ENCODE measurements at places on chromosomes 1 and 21.

- DNase-seq: no peak
These were observed 29.2 kb downstream of the DNASE2B start for GRCh38 chr1:84427250-84428188.

- DNase-seq: no peak
These were observed 805.8 kb downstream of the USP25 start for GRCh38 chr21:16535626-16536025.

- DNase-seq: no peak
These were observed 19.1 kb downstream of the NME7 start for GRCh38 chr1:169348383-169349036.

- DNase-seq: no peak
These were observed 141.7 kb downstream of the EIF4G3 start for GRCh38 chr1:21034725-21035628.

GRCh38 chr1:78410643-78411042, 80.1 kb upstream of the PTGFR start:
- no peak for DNase-seq

GRCh38 chr1:48450505-48450904, 21.5 kb downstream of the SPATA6 start:
- DNase-seq: no peak

DNA sequence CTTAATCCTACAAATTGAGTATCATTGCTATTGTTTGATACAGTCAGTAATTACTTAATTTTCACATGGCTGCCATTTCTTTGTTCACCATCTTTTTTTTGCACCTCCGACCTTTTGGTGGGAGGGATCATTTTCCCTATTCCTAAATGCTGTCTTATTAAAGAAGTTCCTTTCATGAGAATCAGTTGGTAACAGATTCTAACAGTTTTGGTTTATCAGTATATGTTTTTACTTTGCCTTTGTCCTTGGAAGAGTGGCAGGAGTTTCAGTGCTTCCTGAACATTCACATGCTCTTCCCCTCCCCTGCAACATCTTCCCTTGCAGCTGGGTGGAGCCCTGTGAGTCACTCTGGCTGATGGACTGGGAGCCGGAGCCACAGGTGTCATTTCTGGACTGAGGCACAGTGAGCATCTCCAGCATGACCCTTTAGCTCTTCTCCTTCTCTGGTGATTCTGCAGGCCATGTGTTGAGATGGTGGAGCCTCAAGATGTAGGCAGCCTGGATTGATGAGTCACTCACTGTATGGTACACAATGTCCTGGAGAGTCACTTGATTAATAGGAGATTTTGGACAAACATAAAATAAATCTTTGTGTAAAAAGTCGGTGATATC, 217.7 kb downstream of the URB2 start:
- no peak for DNase-seq

- no peak for DNase-seq
These were observed 1.4 kb upstream of the IPO9 start for GRCh38 chr1:201827321-201828216.

DNA sequence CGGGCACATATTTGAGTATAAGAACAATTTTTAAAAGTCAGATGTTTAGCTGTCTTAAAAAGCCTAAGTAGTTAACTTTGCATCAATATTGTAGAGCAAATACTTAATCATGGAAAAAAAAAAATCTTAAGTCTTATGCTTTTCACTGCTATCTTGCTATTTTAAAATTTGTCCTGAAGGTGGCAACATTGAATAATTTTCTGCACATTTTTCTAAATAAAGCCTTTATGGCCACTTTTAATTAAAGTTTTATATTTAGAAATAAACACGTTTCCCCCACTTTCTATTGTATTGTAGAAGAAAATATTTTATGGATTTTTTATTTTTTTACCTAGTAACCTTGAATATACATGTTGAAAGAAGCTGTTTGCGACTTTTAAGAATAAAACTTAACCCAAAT, 198.8 kb downstream of the AMY1C start:
- no peak for DNase-seq

DNA sequence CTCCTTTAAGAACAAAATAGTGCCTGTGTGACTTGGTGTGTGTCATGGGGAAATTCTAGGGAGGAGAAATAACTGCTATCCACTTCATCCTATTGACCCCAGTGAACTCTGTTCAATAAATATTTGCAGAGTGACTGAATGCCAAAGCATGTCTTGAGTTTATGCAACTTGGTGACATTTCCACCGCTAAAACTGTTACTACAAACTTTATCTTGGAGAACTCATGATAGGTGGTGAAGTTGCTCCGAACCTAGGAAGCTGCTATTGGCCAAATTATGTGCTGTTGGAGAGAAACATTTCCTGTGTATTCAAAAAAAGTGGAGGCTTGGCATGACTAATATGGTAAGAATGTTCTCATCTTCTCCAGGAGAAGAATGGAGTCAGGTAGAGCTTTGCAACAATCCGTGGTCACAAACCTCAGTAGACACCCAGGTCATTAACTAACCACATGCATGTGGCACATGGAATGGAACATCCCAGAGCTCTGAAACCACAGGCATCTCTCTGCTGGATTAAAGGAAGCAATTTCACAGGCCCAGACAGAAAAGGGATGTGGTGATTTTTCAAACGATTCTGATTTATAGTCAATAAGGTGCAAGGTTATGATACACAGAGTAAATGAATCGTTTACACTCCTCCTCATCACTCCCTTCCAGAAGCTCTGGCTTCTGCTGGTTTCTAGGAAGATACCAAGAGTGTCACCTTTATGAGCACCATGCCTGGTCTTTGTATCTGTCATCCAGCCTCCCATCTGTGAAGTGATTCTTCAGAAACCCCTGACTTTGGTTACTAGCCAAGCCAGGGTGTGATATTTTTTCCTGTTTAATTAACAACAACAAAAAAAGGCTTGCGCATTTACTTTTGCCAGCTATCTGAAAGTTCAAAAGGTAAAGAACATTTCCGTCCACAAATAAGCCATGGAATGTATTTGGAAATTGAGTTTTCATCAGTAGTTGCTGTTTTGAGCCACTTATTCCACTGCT, 361.1 kb downstream of the TGFB2 start:
- DNase-seq: no peak

DNA sequence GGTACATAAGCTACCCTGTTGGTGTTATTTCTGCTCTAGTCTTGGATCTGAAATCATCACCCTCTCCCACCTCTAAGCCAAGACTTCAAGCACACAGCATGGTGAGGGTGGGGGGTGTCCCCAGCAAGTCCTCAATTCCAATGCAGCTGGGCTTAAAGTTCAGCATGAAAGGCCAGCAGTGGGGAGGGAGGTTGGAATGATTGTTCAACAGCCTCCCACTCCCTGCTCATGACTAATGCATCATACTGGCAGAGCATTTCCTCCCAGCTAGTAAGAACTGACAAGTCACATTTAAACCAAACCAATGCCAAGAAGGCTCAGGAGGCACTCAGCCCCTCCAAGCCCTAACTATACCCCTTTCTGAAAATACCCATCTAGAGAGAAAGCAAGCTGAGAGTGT, 50.1 kb downstream of the TIAM1 start:
- DNase-seq: no peak

DNA sequence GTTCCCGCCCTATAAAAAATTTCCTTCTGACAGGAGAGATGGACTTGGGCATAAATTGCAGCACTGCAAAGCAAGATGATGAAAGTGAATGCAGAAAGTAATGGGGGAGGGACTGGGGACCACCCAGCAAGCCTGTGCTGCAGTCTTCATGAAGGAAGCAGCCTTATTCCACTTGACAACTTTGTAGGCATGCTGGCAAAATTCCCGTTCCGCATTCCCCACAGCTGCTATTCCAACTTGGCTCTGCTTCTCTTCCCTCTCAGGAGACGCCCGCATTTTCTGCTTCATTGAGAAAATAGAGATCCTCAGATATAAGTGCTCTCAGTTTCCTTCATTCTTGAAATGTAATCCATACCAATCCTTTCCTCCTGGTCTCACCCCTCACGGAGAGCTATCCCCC, 2.4 kb downstream of the HMGB4 start:
- DNase-seq: no peak

GRCh38 chr1:60924964-60925798, 157.2 kb upstream of the NFIA start:
- no peak for DNase-seq

DNA sequence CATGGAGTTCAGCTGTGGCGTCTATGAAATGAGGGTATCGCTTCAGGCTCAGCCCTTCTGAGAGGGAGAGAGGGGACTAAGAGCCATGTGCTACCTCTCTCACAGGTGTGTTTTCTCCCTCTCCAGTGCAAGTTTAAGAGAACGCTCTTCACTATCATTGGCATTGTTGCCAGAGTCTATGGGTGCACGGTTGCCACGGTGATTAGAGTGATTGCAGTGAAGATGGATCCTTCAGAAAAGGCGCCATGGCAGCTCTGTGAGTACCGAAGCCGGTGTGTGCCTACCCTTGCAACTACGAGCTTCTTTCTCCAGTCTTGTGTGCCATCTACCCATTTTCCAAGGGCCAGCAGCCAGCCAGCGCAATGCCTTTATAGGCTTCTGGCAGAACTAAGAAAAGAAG, 290.5 kb downstream of the OMA1 start:
- DNase-seq: no peak

DNA sequence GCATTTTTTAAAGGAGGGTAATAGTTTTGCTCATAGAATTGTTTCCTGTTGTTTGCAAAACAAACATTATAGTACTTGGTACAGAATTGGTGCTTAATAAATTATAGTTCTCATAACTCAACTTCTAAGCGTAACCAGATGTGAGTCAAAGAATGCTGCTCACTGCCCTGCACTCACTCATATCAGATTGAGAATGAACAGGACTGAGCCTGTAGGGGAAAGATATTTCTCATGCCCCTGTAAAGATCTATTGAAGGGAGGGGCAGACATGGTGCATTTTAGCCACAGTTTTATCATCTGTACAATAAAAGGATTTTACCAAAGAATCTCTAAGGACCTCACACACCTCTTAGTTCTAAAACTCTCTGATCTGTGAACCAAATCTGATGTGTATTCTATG, 358.5 kb downstream of the SEC16B start:
- DNase-seq: no peak

GRCh38 chr1:60745484-60745883, 336.9 kb upstream of the NFIA start:
- no peak for DNase-seq

DNA sequence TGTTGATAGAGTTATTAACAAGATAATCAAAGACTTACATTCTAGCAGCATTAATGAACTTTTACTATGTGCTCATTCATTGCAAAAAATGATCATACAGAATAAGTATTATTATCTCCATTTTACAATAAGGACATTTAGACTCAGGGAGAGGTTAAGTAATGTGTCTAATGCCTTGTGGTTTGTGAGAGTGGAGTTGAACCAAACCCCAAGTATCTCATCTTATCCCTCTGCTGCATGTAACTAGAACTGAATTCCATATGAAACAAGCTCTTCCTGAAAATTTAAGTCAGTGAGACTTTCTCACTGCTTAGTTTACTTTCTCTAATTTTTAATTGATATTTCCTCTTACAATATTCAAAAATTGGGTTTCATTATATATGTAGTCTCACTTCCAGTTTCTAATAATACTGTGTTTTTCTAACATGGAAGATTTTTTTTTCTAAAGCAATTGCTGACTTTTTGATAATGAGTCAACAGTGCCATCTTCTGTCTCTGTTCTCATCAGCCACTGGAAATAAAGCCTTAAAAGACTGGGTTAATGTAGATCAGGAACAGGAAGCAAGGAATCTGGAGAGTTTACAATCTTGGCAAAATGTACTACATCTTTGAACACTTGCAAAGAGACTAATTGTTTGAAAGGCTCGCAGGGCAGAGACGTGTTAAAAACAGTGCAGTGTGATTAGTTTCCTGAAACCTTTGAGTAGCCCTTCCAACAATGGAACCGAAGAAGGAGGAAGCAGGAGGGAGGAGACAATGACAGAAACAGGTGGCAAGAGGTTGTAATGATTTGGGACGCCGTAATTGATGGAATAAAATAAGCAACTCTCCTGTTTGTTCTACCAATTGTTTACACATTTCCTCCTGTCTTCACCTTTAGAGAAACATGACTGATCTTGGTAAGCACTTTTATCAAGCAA, 567.6 kb downstream of the MRPL39 start:
- no peak for DNase-seq

DNA sequence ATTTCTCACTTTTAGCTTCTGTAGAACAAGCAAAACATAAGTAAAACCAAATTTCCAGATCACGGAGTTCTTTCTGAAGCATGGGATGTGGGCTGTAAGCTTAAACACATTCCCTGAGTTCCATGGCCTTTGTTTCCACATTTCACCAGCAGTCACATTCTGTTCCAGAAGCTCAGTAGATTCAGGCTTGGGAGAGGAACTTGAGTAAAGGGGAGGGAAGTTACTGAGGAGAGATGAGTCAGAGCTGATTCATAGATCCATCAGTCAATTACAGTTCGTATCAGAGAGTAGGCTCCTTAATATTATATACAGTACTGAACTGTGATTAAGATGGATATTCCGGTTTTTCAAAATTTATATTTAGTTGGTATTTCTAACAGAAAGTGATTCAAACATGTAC, 614.3 kb downstream of the NCAM2 start:
- DNase-seq: no peak

- no peak for DNase-seq
These were observed 28.5 kb upstream of the ARHGAP29 start for GRCh38 chr1:94265906-94266305.

- no peak for DNase-seq
These were observed 56.2 kb upstream of the COL18A1 start for GRCh38 chr21:45348591-45349327.

DNA sequence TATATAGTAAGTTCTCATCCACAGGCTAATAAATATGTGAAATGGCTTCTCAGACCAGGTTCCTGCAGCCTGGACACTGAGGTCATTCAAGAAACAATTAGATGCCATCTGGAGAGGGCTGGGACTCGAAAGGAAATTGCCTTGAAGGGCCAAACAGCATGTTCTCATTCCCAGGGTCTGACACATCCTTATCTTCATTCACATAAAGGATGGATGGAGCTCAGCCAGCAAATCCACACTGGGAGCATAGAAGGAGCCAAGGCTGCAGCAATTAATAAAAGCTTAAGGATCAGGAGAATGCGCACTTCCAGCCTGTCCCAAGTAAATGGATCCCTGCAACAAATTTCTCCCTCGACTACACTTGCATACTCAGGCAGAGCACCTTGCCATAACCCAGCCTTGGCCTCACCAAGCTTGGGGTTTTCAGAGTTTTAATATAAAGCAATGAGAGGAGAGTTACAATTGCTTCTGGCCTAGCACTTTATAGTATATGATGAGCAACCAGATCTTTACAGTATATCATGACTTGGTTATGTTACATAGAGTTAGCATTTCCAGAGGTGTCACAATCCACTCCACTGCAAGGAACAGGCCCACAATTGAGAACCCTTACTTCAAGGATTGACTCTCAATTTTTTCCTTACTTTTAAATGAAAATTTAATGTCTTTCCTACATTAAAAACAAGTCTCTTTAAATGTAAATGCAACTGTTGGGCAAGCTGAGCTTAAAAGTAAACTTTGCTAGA, 55.9 kb downstream of the BCAR3 start:
- no peak for DNase-seq

GRCh38 chr1:209612646-209613399, 29.3 kb downstream of the CAMK1G start:
- no peak for DNase-seq

GRCh38 chr1:205436776-205437410, 15.0 kb upstream of the LEMD1 start:
- no peak for DNase-seq

- DNase-seq: no peak
These were observed 112.8 kb downstream of the HIVEP3 start for GRCh38 chr1:41805771-41806471.
